HS-5 (cell line): ENCODE measurements at places on chromosomes 7 and 10.

DNA sequence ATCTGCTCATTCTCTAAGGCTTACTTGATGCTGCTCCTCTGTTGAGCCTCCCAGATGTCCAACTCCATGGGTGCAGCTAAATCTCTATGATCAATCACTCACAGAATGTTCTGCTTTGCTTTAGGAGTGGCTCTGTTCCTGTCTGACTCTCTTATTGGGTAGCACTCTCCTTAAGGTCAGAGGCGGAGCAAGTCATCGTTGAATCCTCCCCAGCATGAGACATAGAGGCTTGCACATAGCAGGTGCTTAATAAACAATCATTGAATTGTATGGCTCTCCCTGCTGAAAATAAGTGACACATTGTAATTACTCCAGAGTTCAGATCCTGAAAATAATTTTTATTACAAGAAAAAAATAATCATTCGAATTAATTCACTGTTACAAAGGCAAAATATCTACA is 69.7 kb downstream of the NPS start:
- DNase-seq = no peak

- peak; percentile 23 for DNase-seq
Measured at GRCh38 chr10:72503241-72503640, 122.6 kb downstream of the MICU1 start.

DNA sequence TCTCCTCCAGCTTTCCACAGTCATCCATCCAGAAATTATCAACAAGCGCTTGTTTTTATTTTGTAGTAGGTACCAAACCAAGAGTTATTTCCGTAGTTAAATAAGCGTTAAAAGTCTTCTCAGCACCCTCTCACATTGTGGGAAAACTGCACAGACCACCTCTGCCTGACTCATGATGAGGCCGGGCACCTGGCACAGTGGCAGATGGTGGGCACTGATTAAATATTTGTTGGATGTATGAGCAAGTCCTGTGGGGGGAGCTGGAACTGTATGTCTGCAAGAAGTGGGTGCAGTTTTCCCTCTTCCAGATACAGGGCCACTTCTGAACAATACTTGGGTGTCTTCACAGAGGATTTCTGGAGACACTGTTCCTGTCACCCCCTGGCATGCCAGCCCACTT is 5.3 kb upstream of the REPIN1 start:
- DNase-seq = no peak

DNA sequence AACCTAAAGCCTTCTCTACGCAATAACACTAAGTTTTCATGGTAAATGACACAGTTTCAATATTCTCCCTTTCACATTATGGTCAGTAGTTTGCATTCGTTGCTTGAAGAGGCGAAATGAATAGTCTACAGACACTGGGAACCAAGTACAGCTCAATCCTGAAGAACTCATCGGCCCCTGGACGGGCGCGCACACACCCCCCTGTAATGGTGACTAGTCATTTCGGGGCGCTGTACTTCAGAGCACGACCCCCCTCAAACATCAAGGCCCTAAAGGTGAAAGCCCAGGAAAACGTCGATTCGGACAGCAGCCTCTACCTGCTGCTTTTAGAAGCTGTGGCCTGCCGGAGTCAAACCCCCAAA is 1.0 kb downstream of the NT5C2 start:
- DNase-seq = no peak

DNA sequence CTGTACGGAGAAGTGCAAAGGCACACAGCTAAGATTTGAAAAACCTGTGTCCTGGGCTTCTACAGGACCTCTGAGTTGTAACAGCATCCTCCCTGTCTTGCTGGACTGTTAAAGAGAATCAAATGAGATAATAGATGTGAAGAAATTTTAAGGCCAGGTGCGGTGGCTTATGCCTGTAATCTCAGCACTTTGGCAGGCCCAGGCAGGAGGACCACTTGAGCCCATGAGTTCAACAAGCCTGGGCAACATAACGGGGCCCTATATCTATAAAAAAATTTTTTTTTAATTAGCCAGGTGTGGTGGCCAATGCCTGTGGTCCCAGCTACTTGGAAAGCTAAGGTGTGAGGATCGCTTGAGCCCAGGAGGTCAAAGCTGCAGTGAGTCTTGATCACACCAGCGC is 2.9 kb upstream of the ARHGAP21 start:
- no peak for DNase-seq

DNA sequence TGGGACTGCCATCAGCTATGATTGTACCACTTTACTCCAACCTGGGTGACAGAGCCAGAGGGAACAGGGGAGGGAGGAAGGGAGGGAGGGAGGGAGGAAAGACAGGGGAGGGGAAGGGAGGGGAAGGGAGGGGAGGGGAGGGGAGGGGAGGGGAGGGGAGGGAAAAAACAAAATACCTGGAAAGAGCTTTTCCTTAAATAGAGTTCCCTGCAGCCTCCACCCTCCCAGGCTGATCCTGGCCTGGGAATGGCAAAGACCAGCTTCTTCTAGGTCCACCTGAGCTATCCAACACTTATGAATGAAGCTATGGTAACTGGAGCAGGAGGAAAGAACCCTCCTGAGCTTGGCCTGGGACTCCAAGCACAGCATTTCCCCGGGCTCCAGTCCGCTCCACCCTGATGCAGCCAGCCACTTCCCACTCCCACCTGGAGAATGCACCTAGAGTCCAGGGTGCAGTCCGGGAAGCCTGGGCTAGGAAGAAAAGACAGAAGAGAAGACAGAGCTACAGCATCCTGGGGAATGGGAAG is 66.1 kb downstream of the GRID1 start:
- no peak for DNase-seq

GRCh38 chr7:124996778-124997177 is 67.2 kb upstream of the POT1 start:
- DNase-seq = no peak

DNA sequence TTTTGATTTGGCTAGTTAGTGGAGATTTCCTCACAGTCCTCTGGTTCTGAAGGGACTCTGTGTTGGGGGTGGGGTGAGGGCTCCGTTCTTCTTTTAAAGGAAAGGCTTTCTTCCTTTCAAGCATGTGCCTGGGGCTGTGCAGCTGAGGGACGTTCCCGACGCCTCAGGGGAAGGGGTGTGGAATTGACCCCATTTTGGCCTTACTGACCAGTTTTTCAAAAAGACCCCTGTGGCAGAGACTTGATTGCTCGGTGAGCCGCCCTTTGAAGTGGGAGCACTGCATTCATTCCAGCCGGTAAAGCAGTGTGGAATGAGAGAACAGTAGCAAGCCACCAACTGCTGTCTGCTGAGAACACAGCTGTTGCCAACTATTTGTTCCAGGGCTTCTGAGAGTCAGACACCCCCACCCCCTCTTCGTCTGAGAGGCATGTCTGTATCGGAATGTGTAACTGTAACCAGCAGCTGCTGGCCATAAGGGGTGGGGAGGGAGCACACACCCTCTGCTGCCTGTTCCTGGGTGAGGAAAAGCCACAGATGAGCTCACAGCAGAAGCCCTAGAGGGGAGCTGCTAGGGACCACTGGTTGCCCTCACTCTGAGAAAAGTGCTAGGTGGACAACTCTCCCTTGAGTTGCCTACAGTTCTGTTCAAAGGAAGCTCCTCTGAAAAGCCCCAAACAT is 33.2 kb downstream of the WBP1L start:
- DNase-seq = peak; percentile 75

DNA sequence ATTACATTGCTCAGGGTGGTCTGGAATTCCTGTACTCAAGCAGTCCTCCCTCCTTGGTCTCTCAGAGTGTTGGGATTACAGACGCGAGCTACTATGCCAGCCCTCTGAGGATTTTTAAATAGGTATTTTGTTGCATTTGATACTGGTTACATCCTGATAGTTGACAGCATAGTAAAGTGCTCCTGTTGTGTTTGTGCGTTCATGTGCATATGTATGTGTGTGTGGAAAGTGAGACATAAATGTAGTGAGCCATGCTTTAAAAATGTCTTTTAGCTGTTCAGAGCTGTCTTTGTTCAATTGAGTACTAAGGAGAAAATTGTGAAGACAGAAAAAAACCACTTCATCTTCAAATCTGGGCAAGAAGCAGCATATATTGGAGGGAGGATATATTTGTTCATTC is 27.8 kb downstream of the ZNRF2 start:
- DNase-seq = no peak
